ENCODE measurements at places on chromosomes 12 and 14.

DNA sequence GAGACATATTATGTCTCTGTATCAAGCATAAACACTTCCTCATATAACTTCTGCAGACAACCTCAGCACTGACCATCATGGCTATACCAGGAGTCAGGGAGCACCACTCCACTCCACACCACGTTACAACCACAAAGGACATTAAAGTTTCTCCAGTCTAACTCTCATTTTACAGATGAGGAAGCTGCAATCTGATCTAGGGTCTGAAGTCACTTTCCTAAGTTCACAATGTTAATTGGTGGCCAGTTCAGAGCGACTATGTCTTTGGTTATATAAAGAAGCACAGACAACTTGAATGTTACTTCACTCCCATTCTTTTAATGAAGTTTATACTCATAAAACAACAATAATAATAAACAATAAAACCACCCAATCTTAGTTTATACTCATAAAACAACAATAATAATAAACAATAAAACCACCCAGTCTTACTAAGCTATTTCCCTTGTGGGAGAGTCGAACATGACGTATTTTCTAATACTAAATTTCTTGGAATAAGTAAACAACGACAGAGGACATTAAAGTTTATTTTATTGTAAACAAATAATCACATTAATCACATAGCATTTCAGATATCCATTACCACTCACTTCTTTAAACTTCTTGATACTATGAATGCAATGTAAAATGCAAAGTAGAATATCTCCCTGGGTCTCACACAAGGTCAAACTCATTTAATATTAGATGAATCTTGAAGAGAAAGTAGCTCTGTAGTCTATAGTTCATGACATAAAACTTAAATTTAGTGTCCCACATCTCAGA is 72.4 kb upstream of the SSTR1 start:
- DNase-seq = no peak

- no peak for DNase-seq
These were observed 146.6 kb upstream of the FSCB start for GRCh38 chr14:44653641-44654040.

DNA sequence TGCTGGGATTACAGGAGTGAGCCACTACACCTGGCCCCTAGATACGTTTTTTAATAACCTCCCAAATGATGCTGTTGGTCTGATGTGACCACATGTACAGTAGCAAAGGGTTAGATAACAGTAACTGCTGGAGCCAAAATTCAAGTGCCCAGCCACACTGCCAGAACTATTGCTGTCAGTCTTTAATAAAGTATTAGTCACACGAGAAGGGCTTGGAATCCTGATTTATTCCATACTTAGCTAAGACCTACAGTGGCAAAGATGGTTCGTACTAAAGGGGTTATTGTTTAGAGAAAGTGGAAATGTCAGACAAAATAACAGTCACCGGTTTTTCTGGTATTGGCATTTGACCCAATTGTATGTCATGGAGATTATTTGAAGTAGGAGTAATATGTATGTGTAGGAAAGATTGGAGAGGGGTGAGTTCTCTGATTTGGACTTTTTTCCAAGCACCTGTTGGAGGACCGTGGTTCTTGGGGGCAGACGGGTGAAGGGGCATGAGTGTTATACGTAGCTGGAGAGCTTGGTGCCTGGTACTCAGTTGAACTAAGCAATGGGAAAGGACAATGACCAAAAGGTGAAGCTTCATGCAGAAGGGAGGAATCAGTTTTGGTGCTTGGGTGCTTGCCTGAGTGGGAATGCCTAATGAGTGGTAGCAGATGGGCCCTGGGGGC is 9.7 kb downstream of the TUBA1C start:
- no peak for DNase-seq

DNA sequence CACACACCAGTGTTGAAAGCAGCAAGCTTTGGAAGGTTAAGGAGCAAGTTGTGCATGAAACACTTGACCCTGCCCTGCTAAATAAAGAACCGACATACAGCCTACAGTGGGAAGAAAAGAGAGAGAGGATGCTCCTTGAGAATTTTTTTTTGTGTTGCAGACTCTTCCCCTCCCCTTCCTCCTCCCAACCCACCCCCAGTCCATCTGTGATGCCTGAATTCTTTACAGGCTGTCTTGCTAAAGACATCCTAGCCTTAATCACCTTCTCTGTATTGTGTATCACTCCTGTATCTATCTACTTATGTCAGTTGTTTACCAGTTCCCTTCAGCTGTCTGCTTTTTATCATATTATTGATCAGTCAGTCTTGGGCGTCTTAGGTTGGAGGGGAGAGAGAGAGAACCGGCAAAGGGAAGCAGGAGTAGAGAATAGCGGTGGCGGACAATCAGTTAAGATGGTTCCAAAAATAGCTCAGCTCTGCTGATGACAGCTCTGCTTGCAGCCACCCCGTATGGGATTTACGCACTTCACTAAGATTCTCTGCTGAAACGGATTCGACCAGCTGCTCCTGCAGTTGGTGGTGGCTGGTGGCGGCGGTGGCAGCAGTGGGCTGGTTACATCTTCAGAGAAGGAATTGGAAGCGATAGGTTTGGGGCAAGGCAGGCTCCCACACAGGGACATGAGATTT is 664.7 kb downstream of the NRXN3 start:
- DNase-seq = no peak

DNA sequence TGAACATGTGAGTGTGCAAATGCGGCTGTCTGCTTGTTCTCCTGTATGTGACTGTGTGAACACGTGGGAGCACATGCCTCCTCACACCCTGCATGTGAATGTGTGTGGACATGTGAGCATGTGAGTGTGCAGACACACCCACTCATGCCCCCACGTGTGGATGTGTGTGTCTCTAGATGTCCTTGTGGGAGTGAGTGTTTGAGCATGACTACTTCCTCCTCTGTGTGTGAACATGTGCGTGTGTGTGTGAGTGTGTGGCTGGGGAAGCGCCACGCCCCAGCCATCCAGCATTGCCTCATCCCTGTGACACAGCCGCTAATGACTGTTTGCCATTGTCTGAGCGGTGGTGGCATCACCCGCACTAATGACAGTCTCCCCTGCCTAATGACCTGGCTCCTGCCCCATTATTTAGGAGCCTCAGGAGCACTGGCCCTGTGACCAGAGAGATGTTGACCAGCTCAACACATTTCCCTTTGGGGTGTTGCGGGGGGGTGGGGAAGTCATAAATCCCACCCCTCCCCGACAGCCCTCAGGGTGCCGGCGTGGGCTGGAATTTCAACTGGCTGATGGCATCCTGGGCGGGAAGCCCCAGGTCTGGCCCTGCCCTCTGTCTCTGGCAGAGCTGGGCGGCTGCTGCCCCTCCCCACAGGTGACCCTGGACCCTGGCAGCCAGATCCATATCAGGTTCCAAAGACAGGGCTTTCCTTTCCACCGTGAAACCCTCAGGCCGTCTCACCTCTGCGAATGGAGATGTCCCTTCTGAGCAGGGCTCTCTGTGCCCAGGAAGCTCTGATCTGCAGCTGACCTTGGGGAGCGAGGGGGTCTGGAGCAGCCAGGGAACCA is 11.5 kb upstream of the KRT80 start:
- peak; percentile 18 for DNase-seq

GRCh38 chr14:103753774-103754173 is 38.2 kb downstream of the ZFYVE21 start:
- no peak for DNase-seq

- peak; percentile 66 for DNase-seq
These were observed 94.4 kb upstream of the PLEKHG7 start for GRCh38 chr12:92608151-92609091.

DNA sequence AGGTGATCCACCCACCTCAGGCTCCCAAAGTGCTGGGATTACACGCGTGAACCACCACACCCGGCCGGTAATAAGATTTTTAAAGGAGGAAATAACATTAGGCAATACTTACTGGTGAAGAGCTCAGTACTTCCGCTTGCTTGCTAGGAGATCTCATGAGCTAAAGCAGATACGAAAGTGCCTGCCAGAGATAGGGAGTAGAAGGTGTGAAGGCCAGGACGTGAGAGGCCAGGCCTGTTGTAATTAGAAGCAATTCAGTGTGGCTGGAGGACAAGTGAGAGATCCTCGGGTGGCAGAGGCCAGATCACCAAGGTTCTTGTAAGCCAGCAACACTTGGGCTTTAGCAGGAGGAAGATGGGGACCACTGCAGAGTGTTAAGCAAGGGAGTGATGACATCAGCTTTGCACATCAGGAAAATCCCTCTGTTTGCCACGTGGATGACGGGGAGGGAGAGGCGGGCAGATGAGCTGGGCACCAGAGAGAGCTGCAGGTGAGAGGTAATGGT is 7.6 kb downstream of the TECPR2 start:
- DNase-seq = peak; percentile 13

GRCh38 chr14:46480817-46481216 is 170.8 kb downstream of the RPL10L start:
- no peak for DNase-seq

- no peak for DNase-seq
These were observed 467.0 kb downstream of the MDGA2 start for GRCh38 chr14:47208434-47208833.

GRCh38 chr14:106665814-106666213 is 1139.4 kb downstream of the TMEM121 start:
- no peak for DNase-seq

DNA sequence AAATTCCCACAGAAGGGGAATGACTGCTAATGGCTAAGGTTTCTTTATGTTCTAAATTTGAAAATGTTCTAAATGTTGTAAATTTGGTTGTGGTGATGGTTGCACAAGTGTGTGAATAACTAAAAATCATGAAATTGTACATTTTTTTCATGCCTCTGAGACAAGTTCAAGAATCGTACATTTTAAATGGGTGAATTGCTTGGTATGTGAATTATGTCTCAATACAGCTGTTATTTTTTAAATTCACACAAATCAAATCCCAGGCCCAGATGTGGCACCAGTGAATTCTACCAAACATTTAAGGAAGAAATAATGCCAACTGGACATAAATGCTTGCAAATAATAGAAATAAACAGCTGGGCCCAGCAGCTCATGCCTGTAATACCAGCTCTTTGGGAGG is 28.6 kb upstream of the RND1 start:
- DNase-seq = no peak

GRCh38 chr12:4446335-4446734 is 720 bp upstream of the FGF6 start:
- DNase-seq = no peak

DNA sequence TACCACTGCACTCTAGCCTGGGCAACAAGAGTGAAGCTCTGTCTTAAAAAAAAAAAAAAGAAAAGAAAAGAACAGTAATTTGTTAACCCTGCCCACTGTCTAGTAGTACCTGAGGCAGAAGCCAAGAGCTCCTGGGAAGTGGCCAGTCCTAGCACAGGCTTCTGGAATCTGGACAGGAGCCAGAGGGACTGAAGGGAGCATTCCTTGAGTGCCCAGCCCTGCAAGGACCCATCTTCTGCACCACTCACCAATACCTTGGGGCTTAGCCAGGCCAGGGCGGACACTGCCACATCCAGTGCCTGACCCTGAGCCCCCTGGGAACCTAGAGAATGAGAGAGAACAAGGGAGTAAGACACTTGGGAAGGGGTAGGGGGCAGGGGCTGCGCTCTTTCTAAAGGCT is 33.7 kb downstream of the PARP2 start:
- no peak for DNase-seq

DNA sequence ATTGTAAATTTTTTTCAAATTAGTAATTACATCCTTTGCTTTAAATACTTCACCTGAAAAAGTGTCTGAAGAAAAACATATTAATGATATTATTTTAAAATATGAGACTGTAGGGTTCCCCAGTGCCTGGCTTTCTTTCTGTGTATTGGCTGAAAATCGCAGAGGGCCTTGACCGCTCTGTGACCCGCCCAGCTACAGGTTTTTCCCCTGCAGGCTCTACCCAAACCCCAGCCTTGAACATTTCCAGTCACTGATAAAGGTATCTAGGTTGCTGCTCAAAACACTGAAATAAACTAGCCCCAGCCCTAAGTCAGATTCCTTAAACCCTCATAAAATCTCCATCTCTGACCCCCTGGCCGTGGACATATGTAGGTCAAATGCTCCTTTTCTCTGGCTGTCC is 11.9 kb downstream of the KLRG1 start:
- no peak for DNase-seq
